Activated T-cell treated with anti-CD3 and anti-CD28 coated beads, Interleukin-2, amount 50 U/mL, for 48 hours (primary cell): ENCODE measurements at places on chromosomes 13 and 19.

- no peak for DNase-seq
Measured at GRCh38 chr13:28012896-28013295, 24.4 kb upstream of the URAD start.

DNA sequence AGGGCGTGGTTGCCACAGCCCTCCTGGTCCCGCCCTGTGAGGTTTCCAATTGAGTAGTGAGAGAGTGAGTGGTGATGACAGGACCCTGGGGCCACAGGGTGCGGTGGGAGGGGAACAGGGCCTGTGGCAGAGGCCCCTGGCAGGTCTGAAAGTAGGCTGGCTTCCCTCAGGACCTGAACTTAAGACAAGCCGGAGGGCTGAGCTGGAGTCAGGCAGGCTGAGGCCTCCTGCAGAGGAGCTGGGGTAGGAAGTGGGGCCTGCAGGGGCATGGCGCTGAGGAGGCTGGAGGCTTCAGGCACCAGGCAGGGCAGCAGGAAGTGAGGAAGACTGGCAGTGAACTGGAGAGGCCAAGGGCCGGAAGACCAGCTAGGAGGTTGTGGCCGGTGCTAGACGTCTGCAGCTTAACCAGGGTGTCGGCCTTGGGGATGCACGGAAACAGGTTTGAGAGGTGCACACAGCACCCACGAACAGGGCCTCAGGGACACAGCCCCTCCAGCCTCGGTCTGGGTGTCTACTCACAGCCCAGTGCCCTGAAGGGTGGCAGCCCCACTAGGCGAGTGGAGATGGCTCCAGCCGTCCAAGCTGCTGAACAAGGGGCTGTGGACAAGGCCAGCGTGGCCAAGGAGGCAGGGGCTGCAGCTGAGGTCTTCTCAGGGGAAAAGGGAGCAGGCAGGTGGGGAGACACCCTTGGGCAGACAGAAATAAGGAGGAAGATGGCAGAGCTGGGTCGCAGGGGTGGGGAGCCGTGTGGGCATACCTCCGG is 17.8 kb downstream of the POP4 start:
- DNase-seq, result peak; percentile 84

DNA sequence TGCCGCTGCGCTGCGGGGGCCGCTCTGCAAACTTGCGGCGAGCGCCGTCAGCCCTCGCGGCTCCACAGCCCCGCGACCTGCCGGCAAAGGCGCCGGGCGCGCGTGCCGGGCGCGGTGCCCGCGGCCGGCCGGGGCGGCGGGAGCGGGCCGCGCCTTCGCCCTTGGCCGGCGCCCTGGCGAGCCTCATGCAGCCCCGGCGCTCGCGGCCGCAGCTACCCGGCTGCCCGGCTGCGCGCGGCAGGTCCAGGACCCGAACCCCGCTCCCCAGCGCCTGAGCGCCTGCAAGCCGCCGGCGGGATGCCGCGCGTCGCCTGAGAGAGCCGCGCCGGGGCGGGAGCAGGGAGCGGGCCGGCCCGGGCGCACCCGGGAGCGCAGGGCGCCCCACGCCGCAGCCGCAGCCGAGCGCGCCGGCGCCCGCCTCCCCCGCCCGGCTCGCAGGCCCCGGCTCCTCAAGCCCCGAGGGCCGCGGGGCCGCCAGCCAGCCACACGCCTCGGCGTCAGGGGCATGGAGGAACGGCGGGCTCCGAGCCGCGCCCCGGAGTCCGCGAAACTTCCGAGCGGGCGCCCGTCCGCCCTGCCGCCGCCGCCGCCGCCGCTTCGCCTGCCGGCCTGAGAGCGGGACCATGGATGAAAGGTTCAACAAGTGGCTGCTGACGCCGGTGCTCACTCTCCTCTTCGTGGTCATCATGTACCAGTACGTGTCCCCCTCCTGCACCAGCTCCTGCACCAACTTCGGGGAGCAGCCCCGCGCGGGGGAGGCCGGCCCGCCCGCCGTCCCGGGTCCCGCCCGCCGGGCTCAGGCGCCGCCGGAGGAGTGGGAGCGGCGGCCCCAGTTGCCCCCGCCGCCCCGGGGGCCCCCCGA is 564 bp downstream of the HS6ST3 start:
- DNase-seq, result no peak

DNA sequence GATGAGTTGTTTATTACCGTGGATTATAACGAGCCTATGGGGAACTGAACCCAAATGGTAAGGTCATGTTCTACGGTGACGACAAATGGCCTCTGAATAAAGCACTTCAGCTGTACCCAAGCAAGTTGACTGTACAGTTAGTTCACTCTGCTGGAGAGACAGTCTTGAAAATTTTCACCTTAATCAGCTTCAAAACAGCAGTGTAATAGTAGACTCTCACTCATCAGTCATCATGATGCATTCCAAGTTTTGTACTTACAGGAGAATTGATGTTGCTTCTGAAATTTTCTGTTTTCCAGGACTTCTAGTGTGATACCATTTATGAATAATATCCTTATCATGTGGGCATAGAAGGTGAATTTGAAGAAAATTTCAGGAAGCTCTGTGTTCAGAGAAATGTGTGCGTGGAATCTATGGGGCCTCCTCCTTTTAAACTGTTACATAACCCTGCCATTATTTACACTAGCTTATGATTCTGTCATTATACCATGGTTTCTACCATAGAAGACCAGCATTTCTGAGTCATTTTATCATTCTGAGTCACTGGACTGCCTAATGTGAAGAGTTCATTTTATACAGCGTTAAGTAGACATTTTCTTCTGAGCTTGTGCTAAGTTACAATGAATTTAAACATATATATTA is 96.9 kb downstream of the WDFY2 start:
- DNase-seq, result no peak

DNA sequence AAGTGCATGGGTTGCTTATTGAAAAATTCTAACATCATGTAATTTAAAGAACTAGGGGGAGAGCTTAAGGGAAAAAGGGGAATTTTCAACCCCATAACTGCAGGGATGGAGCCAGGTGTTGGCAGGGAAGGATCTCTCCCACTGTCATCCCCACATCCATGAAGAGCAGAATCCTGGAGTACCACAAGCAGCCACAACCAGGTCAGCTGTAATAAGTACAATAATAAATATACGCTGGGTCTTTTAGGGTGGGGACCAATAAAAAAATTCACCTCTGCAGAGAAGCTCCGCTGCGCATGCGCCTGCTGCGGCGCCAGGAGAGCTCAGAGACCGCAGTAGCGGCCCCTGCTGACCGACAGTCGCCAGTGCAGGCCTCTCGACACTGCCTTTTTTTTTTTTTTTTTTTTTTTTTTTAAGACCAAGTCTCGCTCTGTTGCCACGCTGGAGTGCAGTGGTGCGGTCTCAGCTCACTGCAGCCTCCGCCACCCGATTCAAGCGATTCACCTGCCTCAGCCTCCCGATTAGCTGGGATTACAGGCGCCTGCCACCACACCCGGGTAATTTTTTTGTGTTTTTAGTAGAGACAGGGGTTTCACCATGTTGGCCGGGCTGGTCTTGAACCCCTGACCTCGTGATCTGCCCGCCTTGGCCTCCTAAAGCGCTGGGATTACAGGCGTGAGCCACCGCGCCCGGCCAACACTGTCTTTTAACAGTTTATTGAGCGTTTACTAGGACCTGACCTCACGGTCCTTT is 2.5 kb upstream of the EEF2 start:
- peak; percentile 87 for DNase-seq

- no peak for DNase-seq
Measured at GRCh38 chr13:52949742-52950141, 78.9 kb upstream of the OLFM4 start.

GRCh38 chr13:67036699-67037457 is 193.3 kb downstream of the PCDH9 start:
- no peak for DNase-seq

DNA sequence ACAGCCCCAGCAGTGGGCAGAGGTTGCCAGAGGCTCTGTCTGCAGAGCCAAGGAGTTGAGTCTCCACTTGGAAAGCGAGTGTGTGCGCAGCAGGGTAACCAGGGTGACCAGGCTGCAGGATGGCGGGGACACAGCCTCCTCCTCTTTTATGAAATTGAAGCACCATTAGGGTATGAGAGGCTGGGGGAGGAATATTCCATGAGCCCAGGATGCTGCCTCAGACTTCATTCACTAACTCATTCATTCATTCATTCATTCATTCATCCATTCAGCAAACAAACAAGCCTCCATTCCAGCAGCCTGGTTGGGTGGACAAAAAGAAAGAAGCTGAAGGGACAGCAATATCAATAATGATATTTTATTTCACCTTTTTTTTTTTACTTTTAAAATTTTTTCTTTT is 6.6 kb upstream of the LMTK3 start:
- no peak for DNase-seq

DNA sequence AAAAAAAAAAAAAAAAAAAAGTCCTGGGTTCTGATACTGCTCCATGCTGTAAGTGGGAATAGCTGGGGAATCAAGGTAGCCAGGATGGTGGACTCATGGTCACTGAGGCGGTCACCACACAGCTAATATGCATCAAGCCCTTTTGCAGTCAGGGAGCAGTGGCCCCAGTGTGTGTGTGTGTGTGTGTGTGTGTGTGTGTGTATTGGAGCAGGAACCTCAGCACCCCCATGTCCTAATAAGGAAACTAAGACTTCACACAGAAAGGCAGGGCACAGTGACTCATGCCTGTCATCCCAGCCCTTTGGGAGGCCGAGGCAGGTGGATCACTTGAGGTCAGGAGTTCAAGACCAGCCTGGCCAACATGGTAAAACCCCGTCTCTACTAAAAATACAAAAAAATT is 12.0 kb downstream of the B3GNT3 start:
- DNase-seq, result no peak

GRCh38 chr19:35313587-35313986 is 15.4 kb upstream of the CD22 start:
- no peak for DNase-seq

- no peak for DNase-seq
Measured at GRCh38 chr13:49441846-49442245, 2.0 kb downstream of the CAB39L start.

GRCh38 chr19:56946159-56946558 is 105.6 kb upstream of the PEG3 start:
- DNase-seq, result no peak

DNA sequence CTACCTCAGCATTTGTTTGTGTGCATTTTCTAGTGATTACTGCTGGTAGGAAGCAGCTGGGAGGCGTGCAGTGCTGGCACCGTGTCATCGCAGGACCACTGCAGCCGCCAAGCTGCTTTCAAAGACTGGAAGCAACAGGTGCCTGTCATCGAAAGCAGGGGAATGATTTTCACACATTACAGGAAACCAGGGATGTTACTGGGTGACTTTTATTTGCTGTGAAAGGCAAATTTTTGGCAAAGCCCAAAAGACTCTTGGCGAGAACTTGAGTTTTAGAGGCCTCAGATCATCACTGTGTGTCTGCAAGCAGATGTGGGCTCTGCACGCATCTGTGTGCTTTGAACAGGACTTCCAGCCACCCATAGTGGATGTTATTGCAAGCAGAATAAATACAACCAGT is 176.4 kb downstream of the FLT1 start:
- DNase-seq, result no peak

DNA sequence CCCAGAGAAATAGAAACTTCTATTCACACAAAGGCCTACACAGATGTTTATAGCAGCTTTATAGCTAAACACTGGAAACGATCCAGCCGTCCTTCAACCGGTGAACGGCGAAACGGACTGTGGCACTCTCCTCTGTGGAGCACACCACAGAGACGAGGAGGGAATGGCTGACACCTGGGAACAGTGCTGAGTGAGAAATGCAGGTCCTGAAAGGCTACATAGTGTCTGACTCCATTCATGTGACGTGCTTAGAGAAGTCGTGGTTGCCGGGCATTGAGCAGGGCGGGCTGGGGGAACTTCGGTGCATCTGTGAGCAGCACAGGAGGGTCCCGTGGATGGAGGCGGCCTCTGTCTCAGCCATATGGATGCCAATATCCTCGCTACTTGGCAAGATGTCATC is 3.1 kb upstream of the GRK1 start:
- no peak for DNase-seq

GRCh38 chr19:38562096-38562495 is 55.7 kb downstream of the MAP4K1 start:
- DNase-seq, result no peak

GRCh38 chr13:96730676-96731075 is 263.6 kb downstream of the OXGR1 start:
- DNase-seq, result no peak

DNA sequence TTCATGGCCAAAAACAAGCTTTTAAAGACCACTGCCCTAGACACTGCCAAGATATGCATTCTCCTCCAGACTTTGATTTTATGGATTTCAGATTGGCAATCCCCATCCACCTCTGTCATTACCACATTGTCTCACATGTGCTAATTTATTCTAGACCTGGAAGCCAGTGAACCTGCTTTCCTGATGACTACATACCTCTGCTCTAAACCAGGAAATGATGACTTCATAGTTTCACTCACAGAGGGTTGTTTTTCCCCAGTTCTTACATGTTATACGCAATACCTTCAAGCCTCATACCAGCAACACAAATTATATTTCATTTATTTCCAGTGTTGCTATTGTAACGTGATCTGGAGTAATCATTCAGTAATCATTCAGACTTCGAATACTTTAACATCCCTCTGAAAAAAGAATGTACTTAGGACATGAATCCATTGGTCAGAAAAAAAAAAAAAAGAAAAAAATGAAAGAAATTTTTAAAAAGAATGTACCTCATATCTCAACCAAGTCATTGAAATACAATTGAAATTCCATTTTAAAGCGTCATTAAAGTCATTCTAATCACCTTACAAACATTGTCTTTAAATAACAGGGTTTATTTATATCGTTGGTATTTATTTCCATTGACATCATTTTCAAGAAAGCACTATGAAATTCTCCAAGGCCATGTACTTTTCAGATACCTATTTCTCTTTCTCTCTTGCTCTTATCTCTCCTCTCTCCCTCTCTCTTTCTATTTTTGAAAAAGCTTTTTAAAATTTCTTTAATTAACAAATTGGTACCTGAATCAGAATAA is 33.4 kb upstream of the KLF5 start:
- DNase-seq, result no peak

GRCh38 chr19:23314505-23315251 is 64.5 kb upstream of the ZNF724 start:
- no peak for DNase-seq

- no peak for DNase-seq
Measured at GRCh38 chr13:96444676-96445075, 354.8 kb downstream of the HS6ST3 start.

GRCh38 chr19:30419568-30420180 is 47.5 kb downstream of the ZNF536 start:
- DNase-seq, result no peak
